ENCODE measurements at places on chromosomes 6 and 20. TPM values are rescaled to one million over a fixed set of nuclear protein-coding genes. Genes with fewer than 3 reads are reported as not detected.

DNA sequence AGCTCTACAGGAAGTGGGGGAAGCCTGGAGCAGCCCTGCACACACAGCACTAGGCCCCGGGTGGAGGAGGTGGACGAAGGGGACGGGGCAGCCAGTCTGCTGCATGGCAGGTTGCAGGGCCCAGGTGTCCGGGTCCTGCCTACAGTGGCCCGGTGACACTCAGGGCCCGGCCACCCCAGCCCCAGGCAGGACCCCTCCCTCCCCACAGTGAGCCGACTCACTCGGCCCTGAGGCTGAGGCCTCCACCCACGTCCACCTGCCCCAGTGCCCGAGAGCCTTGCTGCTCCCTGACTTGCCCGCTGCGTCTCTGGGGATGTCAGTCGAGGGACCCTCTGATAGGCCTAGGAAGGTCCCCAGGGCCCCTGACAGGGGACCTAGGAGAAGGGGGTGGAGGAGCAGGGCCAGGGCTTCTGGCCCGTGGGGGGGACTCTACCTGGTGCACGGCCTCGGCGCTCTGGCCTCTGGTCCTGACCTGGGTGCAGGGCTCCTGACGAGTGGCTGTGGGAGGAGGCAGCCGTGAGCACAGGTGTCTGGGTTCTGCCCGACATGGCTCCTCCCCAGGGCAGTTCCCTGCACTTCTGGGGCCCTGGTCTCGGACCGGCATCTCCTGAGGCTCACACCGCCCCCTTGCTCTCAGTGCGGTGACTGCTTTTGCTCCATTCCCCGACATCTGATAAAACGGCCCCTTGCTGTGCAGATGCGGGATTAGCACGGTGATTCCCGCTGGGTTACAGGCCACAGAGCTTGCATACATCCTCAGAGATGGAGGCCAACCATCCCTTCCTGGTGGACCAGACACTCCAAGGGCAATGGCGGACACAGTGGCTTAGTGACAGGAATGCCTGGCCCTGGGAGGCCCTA is 20.1 kb downstream of the FRMD1 start:
- H3K4me1 ChIP-seq = peaks cover 12% of the 10 kb centered on the region
- no peaks in the 10 kb centered on the region for H3K27me3 ChIP-seq
- no peak overlapping the region for H3K4me3 ChIP-seq
- no peak overlapping the region for H3K27ac ChIP-seq

GRCh38 chr6:112899541-112899940 is 552.4 kb downstream of the RFPL4B start:
- H3K27ac ChIP-seq = no peak overlapping the region
- peaks cover 35% of the 10 kb centered on the region for H3K36me3 ChIP-seq
- H3K27me3 ChIP-seq = no peaks in the 10 kb centered on the region
- no peaks in the 10 kb centered on the region for H3K4me1 ChIP-seq
- H3K4me3 ChIP-seq = no peak overlapping the region

DNA sequence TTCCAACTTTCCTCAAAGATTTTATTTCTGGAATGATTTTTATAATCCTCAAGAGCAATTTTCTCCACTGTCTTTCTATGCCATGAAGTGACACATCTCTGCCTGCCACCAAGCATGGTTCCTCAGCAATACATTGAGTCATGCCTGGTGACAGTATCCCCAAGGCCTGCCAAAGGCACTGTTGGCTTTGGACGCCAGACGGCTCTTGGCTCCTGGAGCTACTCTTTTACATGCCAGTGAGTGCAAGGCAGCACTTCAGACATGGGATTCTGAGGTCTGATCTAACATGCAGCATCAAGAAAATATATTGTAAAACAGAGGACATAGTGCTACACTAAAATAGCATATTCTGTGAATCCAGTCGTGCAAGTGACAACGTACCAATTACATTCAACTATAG is 20.1 kb upstream of the PLEKHG1 start:
- H3K27ac ChIP-seq = no peak overlapping the region
- no peaks in the 10 kb centered on the region for H3K36me3 ChIP-seq

- H3K4me3 ChIP-seq = peak overlapping the region; percentile 98
- H3K36me3 ChIP-seq = no peaks in the 10 kb centered on the region
- H3K27ac ChIP-seq = peak overlapping the region; percentile 90
- DNase-seq = peak; percentile 92
- no peaks in the 10 kb centered on the region for H3K27me3 ChIP-seq
- peaks cover 53% of the 10 kb centered on the region for H3K4me1 ChIP-seq
These were observed 1.7 kb downstream of the AMD1 start for GRCh38 chr6:110876170-110876773.

GRCh38 chr20:61998343-61999121 is 67.1 kb downstream of the TAF4 start:
- no peak overlapping the region for H3K27ac ChIP-seq
- H3K36me3 ChIP-seq = peaks cover 62% of the 10 kb centered on the region
- H3K4me3 ChIP-seq = no peak overlapping the region
- H3K4me1 ChIP-seq = no peaks in the 10 kb centered on the region

DNA sequence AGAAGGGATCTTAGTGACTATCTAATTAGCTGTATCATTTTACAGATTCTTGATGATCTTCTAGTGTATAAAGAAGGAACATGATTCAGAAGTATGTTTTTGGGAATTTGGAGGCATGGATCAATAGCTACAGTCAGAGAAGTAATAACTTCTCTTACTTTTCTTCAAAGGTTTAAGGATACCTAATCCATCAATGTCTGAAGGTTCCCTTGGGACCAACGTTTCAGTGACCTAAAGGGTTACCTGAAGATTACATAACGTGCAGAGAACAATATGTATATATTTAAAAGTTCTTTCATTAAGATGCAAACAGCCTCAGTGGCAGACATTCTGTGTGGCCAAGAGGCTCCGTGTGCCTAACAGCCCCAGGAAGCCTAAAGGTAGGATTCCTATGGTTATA is 3.2 kb downstream of the HDAC2 start:
- no peaks in the 10 kb centered on the region for H3K36me3 ChIP-seq
- no peaks in the 10 kb centered on the region for H3K27me3 ChIP-seq
- H3K4me1 ChIP-seq = peaks cover 41% of the 10 kb centered on the region

- H3K27ac ChIP-seq = no peak overlapping the region
- H3K4me3 ChIP-seq = no peak overlapping the region
- DNase-seq = no peak
- H3K27me3 ChIP-seq = no peaks in the 10 kb centered on the region
- no peaks in the 10 kb centered on the region for H3K4me1 ChIP-seq
- H3K36me3 ChIP-seq = no peaks in the 10 kb centered on the region
These were observed 32.5 kb upstream of the NKX2-2 start for GRCh38 chr20:21546355-21546754.

DNA sequence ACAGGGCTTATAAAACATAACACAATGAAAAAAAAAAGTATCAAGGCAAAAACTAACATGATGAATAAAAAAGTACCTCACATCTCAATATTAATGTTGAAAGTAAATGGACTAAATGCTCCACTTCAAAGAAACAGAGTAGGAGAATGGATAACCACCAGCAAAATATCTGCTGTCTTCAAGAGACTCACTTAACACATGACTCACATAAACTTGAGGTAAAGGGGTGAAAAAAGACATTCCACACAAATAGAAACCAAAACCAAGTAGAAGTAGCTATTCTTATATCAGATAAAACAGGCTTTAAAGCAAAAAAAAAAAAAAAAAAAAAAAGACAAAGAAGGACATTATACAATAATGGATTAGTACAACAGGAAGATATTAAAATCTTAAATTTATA is 86.9 kb downstream of the TBC1D32 start:
- H3K4me3 ChIP-seq = no peak overlapping the region
- H3K36me3 ChIP-seq = peaks cover 40% of the 10 kb centered on the region
- H3K4me1 ChIP-seq = no peaks in the 10 kb centered on the region
- H3K27me3 ChIP-seq = no peaks in the 10 kb centered on the region
- no peak for DNase-seq

DNA sequence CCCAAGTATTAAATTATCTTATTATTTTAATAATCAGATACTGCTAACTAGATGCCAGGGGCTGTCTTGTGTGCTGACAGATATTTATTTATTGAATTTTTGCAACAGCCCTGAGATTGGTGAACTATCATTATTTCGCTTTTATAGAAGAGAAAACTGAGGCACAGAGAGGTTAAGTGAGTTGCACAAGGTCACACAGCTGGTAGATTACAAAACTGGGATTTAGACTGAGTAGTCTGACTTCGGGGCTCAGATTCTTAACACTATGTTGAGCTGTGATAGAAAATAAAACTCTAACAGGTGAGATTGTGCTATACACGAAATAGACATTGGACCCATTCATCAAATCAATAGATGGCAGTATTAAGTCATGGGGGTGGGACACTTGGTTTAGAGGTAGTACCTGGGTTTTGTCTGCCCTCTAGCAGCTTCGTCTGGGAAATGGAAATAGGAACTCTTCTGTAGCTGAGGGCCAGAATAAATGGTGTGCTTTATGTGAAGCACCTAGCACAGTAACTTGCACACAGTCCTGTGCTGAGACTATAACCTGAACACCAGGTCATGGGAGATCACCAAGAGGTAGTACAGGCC is 113.4 kb downstream of the B3GAT2 start:
- H3K27ac ChIP-seq = no peak overlapping the region
- H3K4me1 ChIP-seq = peaks cover 10% of the 10 kb centered on the region
- H3K36me3 ChIP-seq = peaks cover 3% of the 10 kb centered on the region
- DNase-seq = no peak

DNA sequence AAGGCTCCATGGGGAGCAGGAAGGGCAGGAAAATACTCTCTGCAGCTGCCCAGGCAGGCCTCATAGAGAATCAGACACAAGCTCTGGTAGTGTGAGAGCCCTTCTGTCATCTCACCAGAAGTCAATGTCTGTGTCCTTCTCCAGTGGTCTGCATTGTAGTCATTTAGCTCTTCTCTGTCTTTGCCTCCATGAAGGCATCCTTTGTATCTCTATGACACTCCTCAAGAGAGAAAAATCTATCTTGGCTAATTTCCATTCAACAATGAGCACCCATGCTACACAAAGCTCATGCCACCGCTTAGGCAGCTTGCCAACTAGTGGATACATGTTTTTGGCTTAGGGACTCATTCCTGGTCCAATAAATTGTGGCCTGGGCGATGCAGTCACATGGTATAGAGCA is 92.1 kb downstream of the RNF217 start:
- DNase-seq = no peak
- no peak overlapping the region for H3K4me3 ChIP-seq
- peaks cover 51% of the 10 kb centered on the region for H3K4me1 ChIP-seq
- H3K27ac ChIP-seq = no peak overlapping the region

DNA sequence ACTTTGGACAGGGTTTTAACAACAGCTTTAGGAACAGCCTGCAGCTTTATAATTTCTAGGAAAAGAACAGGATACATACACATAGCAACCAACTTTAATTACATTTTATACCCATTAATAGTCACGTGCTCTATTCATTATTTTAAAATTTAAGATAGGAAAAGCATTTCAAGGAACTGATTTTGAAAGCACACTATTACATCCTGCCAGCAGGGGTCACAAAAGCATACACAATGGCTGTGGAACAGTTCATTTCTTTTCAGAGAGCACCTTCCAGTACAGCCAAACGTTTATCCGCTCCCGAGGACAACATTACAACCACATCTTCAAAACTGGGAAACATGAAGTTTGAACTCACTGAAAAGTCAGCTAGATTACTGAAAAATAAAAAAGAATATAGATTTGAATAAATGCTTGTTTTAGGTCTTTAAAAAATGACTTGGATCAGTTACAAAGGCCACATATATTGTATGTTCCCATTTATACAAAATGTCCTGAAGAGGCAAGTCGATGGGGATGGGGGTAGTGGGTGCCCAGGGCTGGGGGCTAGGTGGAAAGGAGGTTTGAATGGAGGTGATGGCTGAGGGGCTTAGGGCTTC is 104.6 kb upstream of the EXOC2 start:
- H3K27me3 ChIP-seq = peaks cover 80% of the 10 kb centered on the region
- DNase-seq = no peak
- no peak overlapping the region for H3K27ac ChIP-seq
- no peaks in the 10 kb centered on the region for H3K36me3 ChIP-seq

- no peak overlapping the region for H3K4me3 ChIP-seq
- H3K4me1 ChIP-seq = peaks cover 12% of the 10 kb centered on the region
- no peak for DNase-seq
- H3K27ac ChIP-seq = no peak overlapping the region
These were observed 130.5 kb downstream of the EDN1 start for GRCh38 chr6:12420626-12421025.

- no peak overlapping the region for H3K27ac ChIP-seq
- DNase-seq = no peak
- no peak overlapping the region for H3K4me3 ChIP-seq
These were observed 121.4 kb upstream of the TCF21 start for GRCh38 chr6:133767357-133767970.

DNA sequence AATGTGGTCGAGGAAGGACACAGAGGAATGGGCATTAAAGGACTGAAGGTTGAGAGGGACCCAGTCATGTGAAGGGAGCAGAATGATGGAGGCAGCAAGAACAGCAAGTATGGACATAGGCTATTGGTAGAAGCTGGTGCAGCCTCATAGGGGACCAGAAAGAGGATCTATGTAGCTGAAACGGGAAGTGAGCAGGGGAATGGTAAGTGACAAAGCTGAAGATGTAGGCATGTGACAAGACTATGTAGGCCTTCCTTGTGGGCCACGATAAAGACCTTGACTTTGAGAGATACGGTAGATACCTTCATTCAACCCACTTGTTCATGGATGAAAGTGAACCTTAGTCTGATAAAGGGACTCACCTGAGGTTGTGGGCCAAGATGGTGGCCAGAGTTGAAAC is 3.5 kb downstream of the CTNNBL1 start:
- H3K27me3 ChIP-seq = no peaks in the 10 kb centered on the region
- H3K4me1 ChIP-seq = peaks cover 20% of the 10 kb centered on the region
- no peak overlapping the region for H3K4me3 ChIP-seq
- no peaks in the 10 kb centered on the region for H3K36me3 ChIP-seq

GRCh38 chr6:162485464-162485863 is 242.1 kb downstream of the PRKN start:
- no peaks in the 10 kb centered on the region for H3K27me3 ChIP-seq
- no peaks in the 10 kb centered on the region for H3K36me3 ChIP-seq
- peaks cover 5% of the 10 kb centered on the region for H3K4me1 ChIP-seq
- H3K27ac ChIP-seq = no peak overlapping the region
- DNase-seq = no peak
- H3K4me3 ChIP-seq = no peak overlapping the region

DNA sequence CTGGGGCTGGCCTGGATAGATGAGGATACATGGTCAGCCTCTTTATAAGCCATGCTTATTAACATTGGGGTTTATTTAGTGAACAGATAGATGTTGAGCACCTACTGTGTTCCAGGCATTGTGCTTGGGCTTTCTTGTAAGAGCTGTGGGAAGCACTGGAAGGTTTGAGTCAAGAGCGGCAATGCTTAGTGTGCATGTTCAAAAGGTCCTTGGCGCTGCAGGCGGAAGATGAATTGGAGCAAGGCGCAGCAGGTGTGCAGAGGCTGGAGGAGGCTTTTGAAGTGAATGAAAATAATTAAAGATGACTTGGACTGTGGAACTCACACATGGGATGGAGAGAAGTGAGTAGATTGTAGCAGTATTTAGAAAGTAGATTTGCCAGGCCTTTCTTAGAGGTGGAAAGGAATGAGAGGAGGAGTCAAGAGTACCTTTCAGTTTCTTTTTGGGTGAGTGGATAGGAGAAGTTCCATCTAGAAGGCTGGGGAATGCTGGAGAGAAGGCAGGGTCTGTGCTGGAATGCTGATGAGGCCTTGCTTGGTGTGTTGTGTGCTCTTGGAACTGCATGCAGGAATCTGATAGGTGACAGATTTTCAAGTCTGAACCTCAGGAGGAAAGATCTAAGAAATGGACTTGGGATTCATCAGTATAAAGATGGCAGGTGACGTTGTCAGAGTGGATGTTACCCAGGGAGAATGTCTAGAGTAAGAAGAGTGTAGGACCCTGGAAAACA is 26.4 kb downstream of the SNX9 start:
- peaks cover 65% of the 10 kb centered on the region for H3K4me1 ChIP-seq
- no peaks in the 10 kb centered on the region for H3K27me3 ChIP-seq
- H3K27ac ChIP-seq = peak overlapping the region; percentile 17
- peaks cover 7% of the 10 kb centered on the region for H3K36me3 ChIP-seq

The AIF1 gene
- not detected for total RNA-seq

The C20orf202 gene
- total RNA-seq = not detected

The SLC22A7 gene
- not detected for total RNA-seq

The TBXT gene
- not detected for total RNA-seq

The SNAP25 gene
- 1.6 TPM for total RNA-seq

The RSPH4A gene
- total RNA-seq = 0.24 TPM

The EEF1A2 gene
- total RNA-seq = 0.68 TPM

The TRIM15 gene
- total RNA-seq = not detected
